ENCODE measurements at places on chromosomes 5 and 9.

DNA sequence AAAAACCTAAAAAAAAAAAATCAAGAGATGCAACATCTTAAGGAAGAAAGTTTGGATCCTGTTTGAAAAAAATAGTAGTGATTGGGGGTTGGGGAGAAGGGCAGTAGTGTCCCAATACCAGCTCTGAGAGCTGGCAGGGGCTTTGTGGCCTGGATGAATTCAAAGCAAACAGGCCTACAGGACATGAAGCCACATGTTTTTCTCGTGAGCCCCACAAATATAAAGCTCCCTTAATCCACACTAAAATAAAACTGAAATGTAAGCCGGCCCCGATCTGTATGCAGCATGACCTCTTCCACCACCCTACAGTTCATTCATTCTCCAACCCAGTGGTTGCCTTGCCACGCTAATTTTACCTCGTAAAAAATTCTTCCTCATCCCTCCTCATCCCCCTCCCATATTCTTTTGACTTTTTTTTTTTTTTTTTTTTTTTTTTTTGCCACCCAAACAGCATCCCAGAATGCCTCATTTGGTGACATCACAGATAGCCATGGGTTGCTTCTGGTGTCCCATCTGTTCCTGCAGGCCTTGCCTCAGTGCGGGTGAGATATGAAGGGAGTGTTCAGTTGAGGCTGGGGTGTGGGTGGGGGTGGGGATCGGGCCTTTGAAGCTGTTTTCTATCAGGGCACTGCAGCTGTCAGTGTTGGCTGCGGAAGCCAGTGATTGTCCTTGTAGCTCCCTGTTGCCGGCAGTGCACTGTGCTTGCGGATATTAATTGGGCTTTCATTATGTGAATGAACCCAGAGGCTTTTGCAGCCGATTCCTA lies 81.6 kb upstream of the NFIB start:
- no peak for DNase-seq
- H3K27ac ChIP-seq, result no peak overlapping the region
- H3K36me3 ChIP-seq, result no peaks in the 10 kb centered on the region
- no peaks in the 10 kb centered on the region for H3K27me3 ChIP-seq

DNA sequence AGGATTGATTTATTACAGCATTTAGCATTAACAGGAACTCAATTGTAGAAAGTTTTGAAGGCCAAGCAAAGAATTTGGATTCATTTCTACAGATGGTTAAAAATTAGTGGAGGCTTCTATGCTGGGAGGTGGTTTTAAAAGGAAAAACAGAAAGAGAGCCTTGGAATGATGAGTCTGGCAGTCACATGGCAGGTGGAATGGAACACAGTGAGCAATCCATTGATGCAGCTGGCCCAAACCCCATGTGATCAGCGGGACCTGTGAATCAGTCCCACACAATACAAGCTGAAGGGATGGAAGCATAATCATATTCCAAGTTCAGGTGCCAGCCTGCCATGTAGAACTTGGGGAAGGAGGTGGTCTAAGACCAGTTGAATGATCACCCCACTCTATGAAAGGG lies 147.9 kb downstream of the PIP5K1B start:
- no peaks in the 10 kb centered on the region for H3K27me3 ChIP-seq
- no peak overlapping the region for H3K27ac ChIP-seq
- no peak overlapping the region for H3K4me3 ChIP-seq
- H3K4me1 ChIP-seq, result no peaks in the 10 kb centered on the region

DNA sequence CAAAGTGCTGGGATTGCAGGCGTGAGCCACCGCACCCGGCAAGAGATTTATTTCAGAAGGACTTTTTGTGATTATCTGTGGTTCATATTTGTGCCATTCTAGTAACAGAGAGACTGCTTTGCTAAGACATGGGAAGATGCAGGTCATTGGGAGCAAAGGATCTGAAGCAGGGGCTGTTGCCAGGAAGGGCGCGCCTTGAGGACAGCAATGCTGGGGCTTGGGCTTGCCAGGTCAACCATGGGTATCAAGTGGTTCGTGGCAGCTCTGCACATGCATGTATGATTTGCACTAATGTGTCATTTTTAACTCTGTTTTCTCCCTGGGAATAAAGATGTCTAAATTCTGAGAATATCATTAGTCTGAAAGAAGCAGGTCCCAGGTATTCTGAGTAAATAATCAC lies 17.0 kb downstream of the ADAMTS2 start:
- no peak overlapping the region for H3K4me3 ChIP-seq
- no peak for DNase-seq
- H3K4me1 ChIP-seq, result peaks cover 33% of the 10 kb centered on the region
- peak overlapping the region; percentile 5 for H3K27ac ChIP-seq
- H3K36me3 ChIP-seq, result no peaks in the 10 kb centered on the region

DNA sequence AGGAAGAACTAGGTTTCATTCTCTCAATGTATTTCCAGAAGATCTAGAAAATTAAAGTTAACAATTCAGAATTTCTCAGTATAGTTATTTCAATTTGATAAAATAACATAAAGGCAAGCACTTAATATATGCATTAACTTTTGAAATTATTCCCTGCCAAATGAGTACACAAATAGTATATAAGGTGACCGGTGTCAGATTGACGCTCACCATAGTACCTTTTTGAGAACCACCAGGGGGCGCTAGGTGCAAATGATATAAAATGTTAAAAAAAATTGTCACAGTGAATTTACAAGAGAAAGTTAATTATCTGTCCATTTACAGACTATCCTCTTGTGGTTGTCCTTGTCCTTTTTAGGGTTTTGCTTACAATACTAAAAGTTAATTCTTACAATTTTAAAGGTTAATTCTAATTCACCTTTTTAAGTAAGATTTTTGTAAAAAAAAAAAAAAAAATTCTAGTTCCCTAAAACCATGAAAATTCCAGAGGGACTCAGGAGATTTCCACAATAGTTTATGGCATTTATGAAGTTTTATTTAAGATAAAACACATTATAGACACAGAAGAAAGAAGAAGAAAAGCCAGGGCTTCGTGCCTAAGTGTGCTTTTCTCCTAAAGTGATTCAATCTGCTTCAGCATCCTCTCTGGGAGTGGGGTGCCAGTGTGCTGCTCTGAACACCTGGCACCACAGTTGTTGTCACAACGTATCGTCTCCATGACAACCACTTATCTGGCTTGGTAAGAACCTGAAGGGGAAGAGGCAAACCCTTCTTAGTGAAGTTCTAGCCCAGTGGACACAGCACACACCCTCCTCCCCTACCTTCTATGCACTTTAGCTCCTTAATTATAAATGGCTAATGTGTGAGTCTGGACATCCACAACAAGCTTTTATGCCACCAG lies 1.7 kb downstream of the ADAMTS16 start:
- peaks cover 15% of the 10 kb centered on the region for H3K27me3 ChIP-seq
- no peak overlapping the region for H3K27ac ChIP-seq
- H3K4me1 ChIP-seq, result peaks cover 15% of the 10 kb centered on the region

DNA sequence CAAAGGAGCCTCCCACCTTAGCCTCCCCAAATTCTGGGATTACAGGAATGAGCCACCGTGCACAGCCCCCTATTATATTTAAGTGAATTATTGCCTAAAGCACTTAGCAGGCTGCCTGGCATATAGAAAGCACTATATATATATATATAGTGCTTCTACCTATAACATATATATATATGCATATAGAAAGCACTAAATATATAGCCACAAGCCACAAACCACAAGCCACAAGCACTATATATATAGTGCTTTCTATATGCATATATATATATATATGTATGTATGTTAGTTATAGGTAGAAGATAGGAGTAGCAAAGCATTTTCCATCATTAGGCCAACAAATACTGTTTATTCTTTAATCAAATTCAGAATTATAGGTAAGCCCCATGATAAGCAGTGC lies 185.8 kb downstream of the CWC27 start:
- H3K27me3 ChIP-seq, result no peaks in the 10 kb centered on the region
- H3K4me3 ChIP-seq, result no peak overlapping the region
- no peak overlapping the region for H3K27ac ChIP-seq
- no peaks in the 10 kb centered on the region for H3K4me1 ChIP-seq
- no peak for DNase-seq

DNA sequence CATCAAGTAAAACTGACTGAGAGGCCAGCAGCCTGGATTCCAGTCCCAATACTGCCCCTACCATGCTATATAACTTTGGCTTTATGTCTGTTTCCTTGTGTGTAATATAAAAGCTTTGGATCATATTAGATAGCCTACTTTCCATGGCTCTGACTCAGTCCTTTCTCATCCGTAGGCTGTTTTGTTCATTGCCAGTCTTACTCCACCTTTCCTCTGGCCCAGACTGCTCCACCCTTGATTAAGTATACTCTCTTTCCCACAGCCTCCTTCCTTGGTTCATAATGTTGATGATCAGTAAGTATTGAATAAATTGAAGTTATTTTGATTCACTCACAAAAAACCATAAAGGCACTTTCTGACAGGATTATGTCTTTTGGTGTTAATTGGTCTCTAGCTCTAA lies 1.5 kb upstream of the MRPS30 start:
- H3K27me3 ChIP-seq, result no peaks in the 10 kb centered on the region
- H3K36me3 ChIP-seq, result no peaks in the 10 kb centered on the region
- H3K4me3 ChIP-seq, result no peak overlapping the region
- no peak for DNase-seq
